NCI-H2081 (cell line): ENCODE measurements at places on chromosomes 5 and 9.
A peak's percentile ranks its signal among the peaks of the same experiment; 100 is the strongest.

DNA sequence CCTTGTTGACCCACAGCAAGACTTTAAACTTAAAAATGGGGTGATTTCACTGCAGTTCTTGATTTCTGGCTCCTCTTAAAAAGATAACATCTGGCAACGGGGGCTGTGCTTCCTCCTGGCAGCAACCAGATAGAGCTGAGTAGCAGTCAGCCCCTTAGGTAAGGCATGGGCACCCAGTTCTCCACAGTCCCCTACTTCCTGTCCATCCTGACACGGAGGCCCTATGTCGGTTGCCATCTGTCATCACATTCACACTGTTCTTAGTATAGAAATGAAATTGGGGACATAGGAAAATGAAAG, 11.7 kb downstream of the CD74 start:
- DNase-seq = no peak

- DNase-seq = no peak
Measured at GRCh38 chr5:44506561-44506960, 117.3 kb upstream of the FGF10 start.

GRCh38 chr5:175652741-175653663, 4.9 kb upstream of the HRH2 start:
- DNase-seq = no peak

DNA sequence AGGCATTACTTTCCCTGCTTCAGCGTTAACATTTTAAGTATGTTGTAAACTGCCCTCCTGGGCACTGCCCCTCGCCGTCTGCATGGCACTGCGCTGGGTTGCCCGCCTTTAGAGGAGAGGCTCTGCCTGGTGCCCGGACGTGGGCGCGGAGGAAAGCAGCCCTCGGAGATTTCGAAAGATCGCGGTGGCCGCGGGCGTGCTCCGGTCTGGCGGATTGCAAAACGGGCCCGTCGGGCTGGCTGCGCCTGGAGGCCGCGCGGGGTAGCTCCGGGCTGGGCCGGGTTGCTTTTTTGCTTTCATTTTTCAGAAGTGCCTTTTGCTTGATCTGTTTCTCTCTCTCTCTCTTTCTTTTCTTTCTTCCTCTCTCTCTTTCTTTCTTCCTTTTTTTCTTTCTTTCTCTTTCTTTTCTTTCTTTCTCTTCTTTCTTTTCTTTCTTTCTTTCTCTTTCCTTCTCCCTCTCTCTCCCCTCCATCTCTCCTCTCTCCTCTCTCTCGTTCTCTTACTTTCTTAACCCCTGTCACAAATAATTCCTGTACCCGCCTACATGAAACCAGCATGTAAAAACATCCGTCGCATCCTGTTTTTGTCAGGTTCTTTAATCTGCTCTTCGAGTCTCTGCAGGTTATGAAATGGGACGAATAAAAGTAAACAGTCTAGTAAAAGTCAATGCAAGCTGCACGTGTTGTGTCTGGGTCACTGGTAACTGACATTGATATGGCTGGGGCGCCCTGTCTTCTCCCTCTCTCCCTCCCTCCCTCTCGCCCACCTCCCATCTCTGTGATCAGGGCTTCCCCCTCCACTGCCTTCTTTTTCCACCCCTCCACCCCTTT, 1.7 kb downstream of the FST start:
- DNase-seq = no peak

GRCh38 chr5:139392678-139393496, 2.0 kb downstream of the PROB1 start:
- DNase-seq = peak; percentile 9

GRCh38 chr9:77816641-77817341, 168.7 kb upstream of the GNA14 start:
- DNase-seq = no peak

DNA sequence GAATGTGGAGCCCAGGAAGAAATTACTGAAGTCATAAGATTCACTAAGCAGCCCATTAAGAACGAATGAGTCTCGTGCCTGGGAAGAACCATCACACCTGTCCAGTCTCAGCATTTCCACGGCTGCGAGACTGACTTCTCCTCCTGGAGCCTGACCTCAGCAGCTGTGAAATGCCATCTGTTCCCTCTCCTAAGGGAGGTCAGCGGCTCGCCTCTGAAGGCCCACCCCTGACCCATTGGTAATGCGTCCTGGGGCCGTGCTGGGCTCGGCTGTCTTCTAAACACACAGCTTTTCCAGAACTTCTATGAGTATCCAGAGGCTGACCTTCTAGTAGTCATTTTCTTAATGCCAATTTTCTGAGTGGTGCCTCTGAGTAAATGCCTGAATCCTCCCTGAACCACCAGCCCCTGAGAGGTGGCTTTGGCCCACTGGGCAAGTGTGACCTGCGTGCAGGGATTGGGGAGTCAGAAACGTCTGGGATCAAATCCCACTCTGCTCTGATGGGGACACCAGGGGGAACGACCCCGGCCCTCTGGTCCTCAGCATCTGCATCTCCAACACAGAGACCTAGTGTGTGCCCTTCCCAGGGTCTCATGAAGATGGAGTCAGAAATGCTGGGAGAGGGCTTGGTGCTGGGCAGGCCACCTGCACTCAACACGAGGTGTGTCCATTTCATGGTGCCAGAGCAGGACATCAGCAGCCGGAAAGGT, 5.7 kb downstream of the SLC6A3 start:
- DNase-seq = no peak

DNA sequence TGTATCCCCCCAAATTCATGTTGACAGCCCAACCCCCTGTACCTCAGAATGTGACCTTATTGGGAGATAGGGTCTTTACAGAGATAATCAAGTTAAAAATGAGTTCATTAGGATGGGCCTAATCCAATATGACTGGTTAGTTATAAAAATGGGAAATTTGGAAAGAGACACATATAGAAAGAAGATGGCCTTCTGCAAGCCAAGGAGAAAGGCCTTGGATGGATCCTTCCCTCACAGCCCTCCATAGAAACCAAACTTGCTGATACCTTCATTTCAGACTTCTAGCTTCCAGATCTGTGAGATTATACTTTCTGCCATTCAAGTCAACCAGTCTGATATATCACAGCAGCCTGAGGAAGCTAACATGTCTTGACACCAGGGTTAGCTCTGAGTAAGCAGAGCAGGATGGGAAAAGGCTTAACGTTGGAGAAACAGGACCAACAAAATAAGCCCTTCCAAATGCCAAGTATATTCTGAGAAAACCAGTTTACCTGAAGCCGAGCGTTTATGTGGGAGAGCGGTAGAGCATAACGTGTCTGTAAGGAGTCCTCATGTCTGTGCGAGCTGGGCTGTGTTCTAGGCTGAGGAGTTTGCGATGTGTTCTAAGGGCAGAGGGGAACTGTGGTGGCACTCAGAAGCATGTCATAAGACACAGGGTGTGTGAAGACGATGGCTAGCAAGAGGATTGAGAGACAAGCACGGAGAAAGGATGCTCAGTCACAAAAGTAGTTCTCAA, 206.1 kb downstream of the PIK3R1 start:
- no peak for DNase-seq

DNA sequence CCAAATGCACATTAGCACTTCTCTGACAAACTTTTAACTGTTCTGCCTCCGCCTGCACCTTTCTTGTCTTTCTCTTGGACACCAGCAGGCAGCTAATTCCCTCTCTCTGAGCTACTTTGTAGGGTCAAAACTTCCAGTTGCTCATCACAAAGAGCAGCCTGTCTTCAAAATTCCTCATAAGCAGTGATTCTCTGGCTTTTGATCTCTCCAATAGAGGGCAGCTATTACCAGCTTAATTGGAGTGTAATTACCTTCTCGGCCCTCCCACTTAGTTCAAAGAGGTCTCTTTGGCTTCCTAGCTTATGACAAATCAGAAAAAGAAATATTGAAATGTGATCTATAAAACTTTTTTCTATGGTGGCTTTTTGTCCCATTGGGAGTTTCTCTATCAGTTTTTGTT, 43.6 kb upstream of the RAD23B start:
- DNase-seq = no peak

GRCh38 chr5:180323160-180323559, 30.0 kb downstream of the GFPT2 start:
- DNase-seq = no peak

- DNase-seq = no peak
Measured at GRCh38 chr9:134701581-134702259, 60.1 kb downstream of the COL5A1 start.

DNA sequence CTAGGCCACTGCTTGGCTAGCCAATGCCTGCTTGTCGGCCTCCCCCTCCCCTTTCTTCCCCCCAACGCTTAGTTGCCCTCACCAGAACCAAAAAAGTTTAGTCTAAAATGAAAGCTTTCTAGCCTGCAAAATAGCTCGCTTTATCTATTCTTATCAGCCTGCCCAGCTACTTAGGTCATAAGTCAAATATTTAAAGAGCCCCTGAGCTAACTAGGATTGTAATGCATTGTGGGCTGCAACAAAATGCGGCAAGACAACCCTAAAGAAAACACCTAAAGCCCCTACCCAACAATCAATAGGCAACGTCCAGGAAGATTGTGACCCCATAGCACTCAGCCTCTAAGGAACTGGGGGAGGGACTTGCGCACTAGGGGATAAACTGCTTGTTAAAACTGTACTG, 38.6 kb upstream of the PCSK5 start:
- DNase-seq = no peak

DNA sequence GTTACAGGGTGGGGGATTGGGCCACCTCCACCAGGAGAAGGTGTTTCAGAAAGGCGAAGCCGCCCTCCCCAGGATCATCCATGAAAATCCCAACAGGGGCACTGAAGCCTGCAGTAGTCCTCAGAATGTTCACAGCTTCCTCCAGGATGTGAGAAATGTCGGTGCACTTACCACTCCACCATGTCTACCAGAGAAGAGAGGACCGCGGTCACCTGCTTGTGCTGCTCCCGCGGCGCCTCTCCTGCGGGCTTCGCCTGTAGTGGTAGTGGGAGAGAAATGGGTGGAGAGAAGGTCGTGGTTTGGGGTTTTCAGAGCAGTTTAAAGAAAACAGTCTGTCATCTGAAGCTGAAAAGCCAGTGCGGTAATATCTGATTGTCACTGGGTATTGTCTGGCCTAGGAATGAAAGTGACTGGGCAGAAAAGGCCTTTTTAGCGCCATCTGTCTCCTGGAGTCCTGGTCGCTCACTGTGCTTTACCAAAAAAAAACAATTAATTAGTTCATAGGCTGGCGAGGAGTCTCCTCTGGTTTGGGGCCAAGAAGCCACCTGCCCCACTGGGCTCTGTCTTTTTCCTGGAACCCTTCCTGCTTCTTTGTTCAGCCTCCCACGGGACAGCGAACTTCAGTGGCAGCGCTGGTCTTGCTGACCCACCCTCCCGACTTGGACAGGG, 23.0 kb upstream of the PPP1R26 start:
- DNase-seq = no peak

DNA sequence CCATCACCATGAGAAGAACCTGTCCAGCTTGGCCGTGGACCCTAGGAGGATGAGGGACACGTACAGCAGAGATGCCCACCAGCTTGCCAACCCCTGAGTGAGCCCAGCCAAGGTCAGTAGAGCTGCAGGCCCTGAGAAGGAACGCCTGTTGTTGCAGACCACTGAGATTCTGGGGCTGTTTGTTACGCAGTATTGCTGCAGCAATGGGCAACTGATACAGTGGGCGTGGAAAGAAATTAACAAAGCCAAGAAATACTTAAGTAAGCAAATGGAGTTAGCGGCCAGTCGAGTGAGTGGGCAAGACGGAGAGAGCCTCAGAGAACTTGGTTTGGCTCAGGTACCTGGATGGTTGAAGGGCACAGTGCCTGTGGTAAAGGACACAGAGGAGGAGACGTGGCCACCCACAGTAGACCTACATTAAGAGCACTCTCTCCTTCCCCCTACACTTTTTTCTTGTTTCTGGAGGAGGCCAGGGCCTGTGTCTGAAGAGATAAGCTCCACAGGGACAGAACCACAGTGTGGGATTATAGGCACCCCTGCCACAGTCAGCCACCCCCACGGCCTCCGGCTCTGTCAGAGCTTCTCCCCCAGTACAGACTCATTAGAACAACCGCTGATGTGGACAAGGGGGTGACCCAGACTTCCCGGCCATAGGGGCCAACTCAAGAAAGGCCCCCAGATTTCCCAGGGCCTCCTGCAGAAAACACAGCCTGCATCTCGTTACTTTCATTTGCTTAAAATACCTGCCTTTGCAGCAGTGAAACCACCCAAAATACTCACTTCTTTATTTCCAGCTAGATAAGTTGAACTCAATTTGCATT, 40.1 kb upstream of the GRHPR start:
- no peak for DNase-seq

- DNase-seq = peak; percentile 65
Measured at GRCh38 chr5:103582364-103582763, 19.8 kb upstream of the NUDT12 start.

- no peak for DNase-seq
Measured at GRCh38 chr9:105679257-105680022, 14.9 kb upstream of the TMEM38B start.

- no peak for DNase-seq
Measured at GRCh38 chr9:124453586-124454191, 3.4 kb downstream of the ADGRD2 start.

DNA sequence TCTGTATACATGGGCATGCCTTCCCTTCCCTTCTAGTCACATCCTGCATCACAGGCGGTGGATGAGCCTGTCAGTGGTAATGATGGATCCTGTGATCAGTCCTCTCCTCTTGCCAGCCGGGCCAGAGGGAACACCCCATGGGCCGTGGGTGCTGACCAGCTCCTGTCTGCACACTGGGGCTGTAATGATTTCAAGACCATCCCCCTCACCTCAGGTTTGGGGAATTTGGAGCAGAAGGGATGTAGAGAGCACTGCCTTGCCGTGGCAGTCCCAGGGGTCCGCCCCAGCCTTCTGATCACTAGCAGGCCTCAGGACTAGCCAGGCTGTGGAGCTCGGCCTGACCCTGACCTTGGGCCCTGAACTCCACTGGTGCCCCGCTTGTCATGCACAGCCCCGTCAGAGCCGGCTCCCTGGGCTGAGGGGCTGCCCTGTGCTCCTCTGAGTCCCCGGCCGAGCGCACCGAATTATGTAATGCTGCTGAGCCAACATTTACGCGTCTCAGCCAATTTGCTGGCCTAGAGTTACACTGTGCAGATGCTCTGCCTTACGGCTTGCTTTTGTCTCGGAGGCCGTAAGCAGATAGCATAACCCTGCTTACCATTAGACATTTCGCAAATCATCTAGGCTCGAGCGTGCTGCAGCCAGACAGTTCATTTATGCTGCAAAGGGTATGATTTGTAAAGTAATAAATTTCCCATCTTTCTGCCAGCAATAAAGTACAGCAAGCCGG, 155.3 kb downstream of the MACROH2A1 start:
- no peak for DNase-seq

DNA sequence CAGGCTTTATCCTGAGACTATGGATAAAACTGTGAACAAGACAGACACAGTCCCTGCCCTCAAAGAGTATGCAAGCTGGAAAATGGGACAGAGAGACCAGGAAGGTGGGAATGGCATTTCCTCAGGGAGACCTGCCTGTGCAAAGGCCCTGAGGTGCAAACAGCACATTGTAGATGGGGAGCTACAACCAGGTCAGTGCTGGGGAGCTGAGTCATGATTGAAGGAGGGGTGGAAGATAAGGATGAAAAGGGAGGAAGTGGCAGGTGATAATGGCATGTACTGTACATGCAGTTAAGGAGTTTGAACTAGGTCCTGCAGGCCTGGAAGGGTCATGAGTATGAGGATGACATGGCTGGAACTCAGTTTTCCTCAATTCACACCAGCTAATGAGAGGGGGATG, 75.5 kb upstream of the BOD1 start:
- DNase-seq = no peak

- DNase-seq = no peak
Measured at GRCh38 chr5:100877274-100877673, 25.8 kb downstream of the ST8SIA4 start.

GRCh38 chr5:16483361-16483760, 17.8 kb upstream of the ZNF622 start:
- peak; percentile 58 for DNase-seq
